ENCODE measurements at places on chromosomes 16 and 17.

DNA sequence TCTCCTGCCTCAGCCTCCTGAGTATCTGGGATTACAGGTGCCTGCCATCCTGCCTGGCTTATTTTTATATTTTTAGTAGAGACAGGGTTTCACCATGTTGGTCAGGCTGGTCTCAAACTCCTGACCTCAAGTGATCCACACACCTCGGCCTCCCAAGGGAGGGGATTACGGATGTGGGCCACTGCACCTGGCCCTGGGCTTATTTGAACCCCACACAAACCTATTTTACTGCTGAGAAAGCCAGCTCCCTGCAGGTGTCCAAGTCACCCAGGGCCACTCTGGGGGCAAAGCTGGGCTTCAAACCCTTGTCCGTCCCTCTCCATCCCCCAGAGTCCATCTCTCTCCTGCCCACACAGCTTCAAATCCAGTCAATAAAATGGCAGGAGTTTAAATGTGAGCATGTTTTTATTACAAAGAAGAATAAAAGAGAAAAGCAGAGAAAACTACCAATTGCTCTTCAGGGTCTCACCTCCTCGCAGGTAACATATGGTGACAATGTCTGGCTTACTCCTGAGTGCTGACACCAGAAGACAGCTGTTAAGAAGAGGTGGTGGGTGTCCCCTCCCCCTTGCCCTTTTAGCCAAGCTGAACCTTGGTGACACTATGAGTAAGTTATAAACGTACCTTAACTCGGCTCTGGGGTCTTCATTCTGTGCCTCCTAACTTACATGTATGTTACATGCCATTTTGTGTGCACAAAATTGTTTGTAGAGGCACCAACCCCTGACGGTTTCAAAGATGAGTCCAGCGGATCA is 45.4 kb downstream of the LAT start:
- no peak for DNase-seq

DNA sequence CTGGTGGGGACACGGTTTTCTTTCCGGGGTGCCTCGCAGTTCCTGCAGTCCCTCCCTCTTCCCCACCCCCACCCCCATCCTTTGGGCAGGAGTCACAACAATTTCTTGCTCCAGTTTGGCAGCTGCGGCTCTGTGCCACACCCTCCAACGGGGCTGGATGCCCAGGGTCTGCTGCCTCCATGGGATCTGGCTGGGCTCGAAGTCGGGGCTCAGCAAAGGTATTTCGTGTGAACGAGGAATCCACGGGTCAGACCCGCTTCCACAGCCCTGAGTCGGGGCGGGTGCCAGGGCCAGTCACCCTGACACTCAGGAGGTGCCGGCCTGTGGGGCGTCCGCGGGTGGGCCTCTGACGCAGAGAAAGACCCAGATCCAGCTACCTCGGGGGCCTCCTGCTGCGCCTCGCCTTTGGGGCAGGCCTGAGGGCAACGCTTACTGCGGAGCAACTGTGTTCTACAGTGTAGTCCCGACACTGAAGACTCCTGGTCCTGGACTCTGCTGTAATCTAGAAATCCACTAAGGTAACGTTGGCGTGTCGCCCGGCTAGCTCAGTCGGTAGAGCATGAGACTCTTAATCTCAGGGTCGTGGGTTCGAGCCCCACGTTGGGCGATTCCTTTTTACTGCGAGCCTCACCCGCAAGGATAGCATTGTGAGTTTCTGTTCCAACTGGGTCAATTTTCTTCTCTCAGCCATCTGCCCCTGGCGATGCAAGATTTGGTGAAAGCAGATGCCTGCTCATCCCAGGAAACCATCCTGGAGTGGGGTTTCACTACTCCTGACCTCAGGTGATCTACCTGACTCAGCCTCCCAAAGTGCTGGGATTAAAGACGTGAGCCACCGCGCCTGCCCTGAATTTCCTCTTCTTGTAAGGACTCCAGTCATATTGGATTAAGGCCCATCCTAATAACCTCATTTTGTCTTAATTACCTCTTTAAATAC is 12.6 kb upstream of the OR1F1 start:
- peak; percentile 88 for DNase-seq

DNA sequence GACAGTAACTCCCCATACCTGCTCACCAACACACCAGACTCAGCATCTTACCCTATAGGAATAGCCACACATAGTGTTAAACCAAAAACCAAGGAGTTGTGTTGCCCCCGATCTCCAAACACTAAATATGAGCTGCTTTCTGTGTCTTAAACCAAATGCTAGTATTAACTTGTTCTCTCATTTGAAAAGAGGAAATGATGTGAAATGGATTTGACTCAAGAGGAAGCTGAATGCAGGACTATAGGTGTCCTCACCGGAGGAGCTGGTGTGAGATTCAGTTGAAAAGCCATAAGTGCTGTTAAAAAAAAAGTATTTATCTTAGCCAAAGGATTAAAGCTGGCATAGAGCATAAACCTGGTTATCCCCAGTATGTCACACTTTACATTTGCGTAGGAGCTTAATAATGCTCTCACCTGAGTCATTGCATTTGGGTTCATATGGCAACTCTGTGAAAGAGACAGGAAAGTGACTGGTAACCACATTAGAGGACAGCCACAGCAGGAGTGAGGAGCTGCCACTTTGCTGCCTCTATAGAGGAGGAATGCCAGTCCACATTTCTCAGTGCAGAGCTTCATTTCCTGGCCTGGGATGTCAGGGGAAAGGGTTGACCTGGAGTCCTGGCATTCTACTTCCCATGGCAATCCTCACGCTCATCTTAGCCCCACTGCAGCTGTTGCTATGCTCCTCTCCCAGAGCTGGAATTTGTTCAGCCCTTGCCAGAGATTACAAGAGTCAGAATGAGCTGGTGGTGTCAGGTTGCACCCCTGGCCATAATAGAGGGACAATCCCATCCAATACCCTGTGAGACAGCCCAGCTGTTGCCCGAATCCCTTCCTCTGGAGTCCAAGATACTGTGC is 143.3 kb upstream of the ANKFN1 start:
- peak; percentile 1 for DNase-seq

- no peak for DNase-seq
These were observed 282.5 kb upstream of the SALL1 start for GRCh38 chr16:51433599-51433998.

- no peak for DNase-seq
These were observed 43.7 kb downstream of the SEC14L1 start for GRCh38 chr17:77184474-77184873.

- no peak for DNase-seq
These were observed 203.6 kb downstream of the RAB11FIP4 start for GRCh38 chr17:31595076-31595475.

GRCh38 chr17:44222112-44222869 is 2.8 kb upstream of the UBTF start:
- peak; percentile 56 for DNase-seq

- DNase-seq: no peak
These were observed 71.9 kb downstream of the SDR42E1 start for GRCh38 chr16:81939164-81940056.

All from HT1080 (cell line).